Activated T-helper 2 cell treated with anti-CD3 and anti-CD28 coated beads, Interferon-gamma antibody, Interleukin-2, Interleukin-4, amounts not matched to agents 10 μg/mL and 5 μg/mL and 100 μg/mL, durations not matched to agents 14 hours and 24 hours and 36 hours (primary cell): ENCODE measurements at places on chromosomes 3 and 15.

- no peak for DNase-seq
Observed at GRCh38 chr15:44801364-44801763, 65.0 kb downstream of the TRIM69 start.

DNA sequence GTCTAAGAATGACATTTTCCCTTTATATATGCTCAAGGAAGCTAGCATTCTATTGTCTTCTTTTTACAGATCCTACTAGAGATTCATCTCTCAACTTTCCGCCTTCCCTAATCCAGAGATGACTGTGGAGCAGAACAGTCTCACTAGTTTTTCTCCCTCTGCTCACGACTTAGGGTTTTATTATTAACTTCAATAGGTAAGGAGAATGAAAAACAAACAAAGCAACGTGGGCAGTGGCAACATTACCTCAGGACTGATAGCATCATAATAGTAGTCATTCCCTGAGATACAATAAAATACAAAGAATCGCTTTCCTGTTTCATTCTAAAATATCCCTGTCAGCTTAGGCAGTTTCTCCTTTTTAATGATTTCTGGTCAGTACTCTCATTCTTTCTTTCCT lies 154.3 kb upstream of the PLAAT1 start:
- DNase-seq, result no peak

GRCh38 chr15:73826711-73827251 lies 46.6 kb upstream of the TBC1D21 start:
- no peak for DNase-seq

DNA sequence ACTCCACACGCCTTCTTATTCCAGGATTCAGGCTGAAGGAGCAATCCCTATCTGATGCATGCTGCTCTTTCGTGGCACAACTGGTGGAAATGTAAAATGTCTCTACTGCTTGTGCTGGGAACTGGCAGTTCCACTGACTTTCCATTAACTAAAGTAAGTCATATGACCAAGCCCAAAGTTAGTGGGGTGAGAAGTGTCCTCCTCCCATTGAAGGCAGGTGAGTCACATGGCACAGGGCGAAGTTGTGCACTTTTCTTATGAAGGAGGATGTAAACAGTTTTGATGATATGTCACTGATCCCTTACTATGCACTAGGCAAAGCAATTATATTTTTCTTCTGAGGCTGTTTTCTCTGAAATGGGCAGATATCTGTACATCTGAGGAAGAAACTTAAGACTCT lies 51.6 kb downstream of the SLC7A14 start:
- DNase-seq, result no peak

DNA sequence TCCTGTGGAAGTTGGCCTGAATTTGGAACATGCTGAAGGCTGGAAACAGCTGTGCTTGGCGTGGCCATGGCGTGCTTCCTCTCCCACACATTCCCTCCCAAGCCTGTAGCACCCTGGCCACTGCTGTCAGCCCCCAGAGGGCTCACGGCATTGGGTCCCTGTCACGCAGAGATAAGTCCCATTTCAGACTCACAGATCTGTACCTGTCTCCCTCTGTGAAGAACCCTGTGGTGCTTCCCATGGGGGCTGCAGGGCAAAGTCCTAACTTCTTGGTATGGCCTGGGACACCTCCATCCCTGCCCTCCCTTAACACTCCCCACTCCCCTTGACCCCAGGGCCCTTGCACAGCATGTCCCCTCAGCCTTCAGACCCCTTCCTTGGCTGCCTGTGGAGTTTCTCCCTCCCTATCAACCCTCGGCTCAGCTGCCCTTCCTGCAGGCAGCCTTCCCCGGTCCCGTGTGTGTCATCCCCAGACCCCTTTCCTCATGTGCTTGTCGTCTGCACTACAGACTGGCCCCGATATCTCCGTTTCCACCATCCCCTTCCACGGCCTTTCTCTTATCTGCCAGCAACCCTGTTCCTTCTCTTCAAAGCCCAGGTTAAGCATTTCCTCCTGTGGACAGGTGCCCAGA lies 28.6 kb downstream of the ABTB1 start:
- no peak for DNase-seq

- no peak for DNase-seq
Observed at GRCh38 chr15:91027677-91028076, 5.3 kb upstream of the VPS33B start.

GRCh38 chr3:22297436-22297835 lies 546.4 kb upstream of the ZNF385D start:
- DNase-seq, result no peak

- DNase-seq, result no peak
Observed at GRCh38 chr3:98612996-98613517, 19.6 kb upstream of the CPOX start.

GRCh38 chr3:42269647-42270046 lies 3.7 kb upstream of the CCK start:
- DNase-seq, result no peak
